ENCODE measurements at places on chromosomes 2 and 18. TPM values are rescaled to one million over a fixed set of nuclear protein-coding genes. Genes with fewer than 3 reads are reported as not detected.

Gene GCKR
- total RNA-seq = 3.4 TPM

Gene POLE4
- total RNA-seq = 74.4 TPM

Gene NEURL3
- total RNA-seq = 0.48 TPM

Gene CPS1
- 27.5 TPM for total RNA-seq

Gene FAM124B
- total RNA-seq = 0.60 TPM

Gene ERBB4
- total RNA-seq = not detected

Gene CCDC102B
- 2.3 TPM for total RNA-seq

Gene FOXI3
- total RNA-seq = not detected

Gene AMER3
- total RNA-seq = not detected

Gene PROC
- 5.8 TPM for total RNA-seq

Gene CPLX4
- not detected for total RNA-seq

Gene KIF1A
- total RNA-seq = not detected

Gene KIF3C
- total RNA-seq = 41.2 TPM

Gene SNRPD1
- 57.6 TPM for total RNA-seq

Gene GALNT14
- total RNA-seq = 3.1 TPM

Gene SP140
- 0.58 TPM for total RNA-seq

Gene LAMA3
- total RNA-seq = 44.4 TPM

Gene ADD2
- 3.8 TPM for total RNA-seq

Gene C2orf72
- total RNA-seq = not detected

Gene SALL3
- not detected for total RNA-seq

Gene KCTD1
- total RNA-seq = 20.7 TPM

Gene PDE1A
- total RNA-seq = 0.30 TPM

Gene KANSL3
- total RNA-seq = 52.0 TPM

Gene NTSR2
- total RNA-seq = not detected

Gene UGT1A9
- total RNA-seq = not detected
